ENCODE measurements at places on chromosomes 16 and 17.

DNA sequence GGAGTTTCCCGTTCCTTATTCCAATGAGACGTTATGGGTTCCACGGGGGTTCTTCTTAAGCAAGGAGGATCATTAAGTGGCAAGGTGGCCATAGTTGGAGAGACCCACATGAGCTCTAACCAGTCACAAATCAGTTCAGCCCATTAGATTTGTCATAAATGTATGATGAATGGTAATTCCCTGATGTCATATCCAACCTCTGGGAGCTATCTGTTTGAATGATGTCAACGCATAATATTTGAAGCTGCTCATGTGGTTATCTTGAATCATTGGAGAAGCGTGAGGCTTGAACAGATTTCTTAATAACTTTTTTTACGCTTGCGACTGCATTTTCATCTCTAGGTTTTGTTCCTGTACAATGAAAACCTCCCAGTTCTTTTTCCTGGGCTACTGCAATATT is 270.4 kb upstream of the EEF2KMT start:
- DNase-seq: no peak

- DNase-seq: peak; percentile 30
These were observed 175.8 kb downstream of the NPIPB11 start for GRCh38 chr16:29230671-29231096.

DNA sequence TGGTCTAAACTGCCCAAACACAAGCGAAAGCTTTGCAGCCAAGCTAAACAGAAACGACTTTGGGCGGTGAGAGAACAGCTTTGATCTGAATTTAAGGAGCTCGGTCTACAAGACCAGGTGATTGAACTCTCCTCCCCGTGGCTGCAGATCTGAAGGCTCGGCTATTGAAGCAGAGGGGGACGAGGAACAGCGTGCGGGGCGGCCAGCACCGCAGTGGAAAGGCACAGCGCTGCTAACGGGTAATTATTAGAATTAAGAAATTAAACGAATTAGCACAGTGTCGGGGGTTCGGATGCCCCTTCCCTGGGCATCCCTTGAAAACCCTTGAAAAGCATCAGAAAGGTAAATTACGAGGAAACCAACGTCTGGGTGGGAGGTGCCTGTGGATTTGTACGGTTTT is 431 bp downstream of the TEKT3 start:
- no peak for DNase-seq

GRCh38 chr17:33053676-33054075 is 62.0 kb downstream of the SPACA3 start:
- DNase-seq: no peak

DNA sequence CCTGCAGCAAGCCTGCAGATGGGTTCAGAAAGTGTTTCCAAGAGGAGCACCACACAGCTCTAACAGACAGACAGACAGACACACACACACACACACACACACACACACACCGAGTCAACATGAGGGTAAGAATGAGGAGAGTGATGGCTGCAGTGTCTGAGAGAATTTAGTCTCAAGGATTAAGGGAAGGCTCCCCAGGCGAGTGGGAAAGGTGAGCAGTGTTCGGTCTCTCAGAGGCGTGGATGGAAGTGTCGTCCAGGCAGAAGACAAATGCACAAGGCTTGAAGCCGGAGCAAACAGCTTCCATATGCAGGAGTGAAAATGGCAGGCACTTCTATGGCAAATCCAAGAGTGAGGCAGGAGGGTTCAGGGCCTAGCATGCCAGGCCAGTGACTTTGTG is 770.1 kb downstream of the KCNJ18 start:
- DNase-seq: no peak

- no peak for DNase-seq
These were observed 59.0 kb upstream of the MED9 start for GRCh38 chr17:17417718-17418181.

GRCh38 chr17:57861000-57861789 is 11.4 kb upstream of the MRPS23 start:
- DNase-seq: peak; percentile 36

DNA sequence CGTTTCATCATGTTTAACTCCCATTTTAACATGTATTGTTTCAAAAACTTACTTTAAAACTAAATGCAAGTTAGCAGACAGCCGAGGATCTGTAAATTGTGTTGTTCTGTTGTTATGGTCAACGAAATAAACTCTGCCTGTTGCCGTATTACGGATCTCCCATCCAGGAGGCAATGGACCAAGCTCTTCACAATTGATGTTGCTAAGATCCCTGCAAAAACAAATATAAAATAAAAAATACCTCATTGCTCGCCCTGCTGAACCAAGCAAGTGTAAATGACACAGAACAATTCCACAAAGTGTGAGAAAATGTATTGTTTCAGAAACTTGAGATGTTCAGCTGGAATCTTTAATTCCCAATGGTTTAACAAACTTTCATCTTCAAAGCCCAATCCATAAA is 65.0 kb downstream of the CEP95 start:
- DNase-seq: no peak

DNA sequence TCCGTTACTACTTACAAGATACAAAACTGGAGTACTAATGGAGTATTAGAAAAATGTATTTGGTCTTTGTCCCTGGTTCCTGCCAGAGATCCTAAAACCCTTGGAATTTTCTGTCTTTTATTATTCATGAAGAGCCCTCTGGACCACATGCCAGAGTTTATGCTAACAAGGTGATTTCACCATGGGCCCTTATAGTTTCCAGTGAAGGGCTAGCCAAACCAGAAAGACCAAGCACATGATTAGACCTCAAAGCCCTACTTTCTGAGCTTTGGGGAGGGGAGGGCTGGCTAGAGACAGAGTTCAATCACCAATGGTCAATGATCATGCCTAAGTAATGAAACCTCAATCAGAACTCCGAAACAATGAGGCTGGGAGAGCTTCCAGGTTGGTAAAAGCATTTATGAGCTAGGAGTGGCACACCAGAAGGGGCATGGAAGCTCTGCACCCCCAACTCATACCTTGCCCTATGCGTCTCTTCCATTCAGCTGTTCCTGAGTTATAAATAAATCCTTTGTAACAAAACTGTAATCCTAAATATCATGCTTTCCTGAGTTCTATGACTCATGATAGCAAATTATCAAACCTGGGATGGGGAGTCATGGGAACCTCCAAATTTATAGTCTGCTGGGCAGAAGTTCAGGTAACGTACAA is 10.4 kb downstream of the DCUN1D3 start:
- DNase-seq: no peak

GRCh38 chr16:89337965-89338364 is 120.5 kb downstream of the ZNF778 start:
- DNase-seq: no peak

DNA sequence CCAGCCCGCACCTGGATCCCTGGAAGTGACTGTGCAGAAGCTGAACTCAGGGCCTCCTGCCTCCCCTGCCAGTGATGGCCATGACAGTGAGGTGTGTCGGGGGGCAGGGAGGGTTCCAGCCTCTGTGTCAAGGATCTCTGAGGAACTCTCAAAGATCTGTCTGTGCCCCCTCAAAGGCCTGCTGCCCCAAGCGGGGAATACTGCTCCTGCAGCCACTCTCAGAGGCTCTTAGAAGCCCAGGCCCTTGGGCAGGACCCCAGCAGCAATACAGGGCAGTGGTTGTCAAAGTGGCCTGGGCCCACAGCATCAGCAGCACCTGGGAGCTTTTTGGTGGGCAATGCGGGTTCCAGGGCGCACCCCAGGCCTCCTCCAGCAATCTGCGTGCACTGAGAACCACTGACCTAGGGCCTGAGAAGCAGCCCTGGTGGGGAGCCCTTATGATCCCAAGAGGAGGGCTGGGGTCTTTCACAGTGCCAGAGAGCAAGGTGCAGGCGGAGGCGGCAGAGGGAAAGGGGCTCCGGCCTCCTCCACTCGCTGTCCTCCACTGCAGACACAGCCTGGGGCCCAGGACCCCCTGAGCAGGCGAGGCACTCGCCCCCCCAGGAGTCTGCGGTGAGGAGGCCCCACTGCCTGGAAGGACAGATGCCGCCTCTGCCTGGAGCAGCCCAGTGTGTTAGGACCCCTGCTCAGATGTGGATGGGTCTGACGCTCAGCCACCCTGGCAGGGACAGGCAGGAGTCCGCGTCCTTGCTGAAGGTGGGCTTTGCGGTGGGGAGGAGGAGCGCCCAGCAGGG is 42.1 kb downstream of the ENGASE start:
- DNase-seq: no peak

- DNase-seq: no peak
These were observed 28.6 kb upstream of the SPNS3 start for GRCh38 chr17:4405038-4405669.

GRCh38 chr16:21598701-21599121 is 666 bp upstream of the METTL9 start:
- peak; percentile 14 for DNase-seq

DNA sequence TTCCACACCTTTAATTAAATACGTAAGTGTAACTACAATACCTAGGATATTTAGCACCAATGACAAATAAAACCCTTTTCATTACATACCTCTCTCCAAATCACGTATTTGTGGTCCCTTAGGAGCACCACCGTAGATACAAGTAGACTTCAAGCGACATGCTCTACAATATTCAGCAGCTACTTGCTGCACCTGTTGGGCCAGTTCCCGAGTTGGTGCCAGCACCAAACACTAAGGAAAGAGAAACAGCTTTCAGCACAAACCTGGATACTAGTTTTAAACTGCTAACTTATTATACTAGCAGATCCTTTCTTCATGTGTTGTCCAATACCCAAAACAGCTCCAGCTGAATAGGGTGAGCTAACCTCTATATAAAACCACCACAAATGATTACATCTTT is 2.7 kb downstream of the DDX5 start:
- DNase-seq: no peak

DNA sequence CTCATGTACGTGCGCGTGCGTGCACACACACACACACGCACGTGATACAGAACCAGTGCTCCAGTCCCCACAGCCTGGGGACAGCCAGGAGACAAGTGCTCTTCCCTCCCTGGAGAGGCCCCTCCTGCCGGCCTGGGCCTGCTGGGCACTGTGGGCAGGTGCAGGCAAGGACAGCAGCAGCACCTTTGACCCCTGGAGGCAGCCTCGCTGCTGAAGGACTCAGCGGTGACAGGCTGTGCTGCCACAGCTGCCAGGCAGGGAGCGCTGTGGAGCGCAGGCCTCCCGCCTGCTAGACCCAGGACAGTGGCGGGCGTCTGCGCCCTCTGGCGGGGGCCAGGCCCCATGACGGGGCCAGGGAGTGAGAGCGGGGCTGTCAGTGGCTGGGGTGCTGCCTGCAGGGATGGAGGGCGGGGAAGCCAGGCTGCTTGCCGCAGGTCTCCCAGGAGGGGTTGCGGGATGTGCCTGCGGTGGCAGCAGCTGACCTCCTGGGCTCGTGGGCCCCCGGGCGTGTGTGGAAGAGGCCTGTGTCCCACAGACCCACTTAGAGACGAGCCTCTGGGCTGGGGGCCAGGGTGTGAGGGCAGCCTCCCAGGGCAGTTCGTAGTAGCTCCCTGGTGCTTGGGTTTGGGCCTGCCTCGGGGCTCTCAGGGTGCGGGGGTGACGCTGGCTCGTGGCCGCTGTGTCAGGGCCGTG is 63.5 kb upstream of the PVALEF start:
- peak; percentile 71 for DNase-seq

DNA sequence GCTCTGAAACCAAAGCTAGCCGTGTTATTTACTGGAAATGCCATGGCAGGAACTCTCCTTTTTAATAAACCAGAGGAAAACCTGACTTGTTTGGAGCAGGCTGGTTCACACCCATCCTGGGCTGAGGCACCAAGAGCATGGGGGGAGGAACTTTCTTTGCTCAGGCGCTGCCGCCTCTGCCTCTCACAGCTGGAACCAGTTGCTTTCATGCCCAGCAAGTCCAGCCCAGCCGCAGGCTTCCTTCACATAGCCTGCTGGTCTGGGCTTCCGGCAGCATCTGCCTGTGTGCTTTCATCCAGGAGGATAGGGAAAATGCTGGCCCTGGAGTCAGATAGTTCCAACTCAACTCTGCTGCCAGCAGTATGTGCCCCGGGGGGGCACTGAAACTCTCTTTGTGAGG is 88.1 kb upstream of the ASIC2 start:
- DNase-seq: no peak

- DNase-seq: no peak
These were observed 2.2 kb downstream of the ZNF688 start for GRCh38 chr16:30569281-30569680.

- DNase-seq: no peak
These were observed 397.4 kb downstream of the CA10 start for GRCh38 chr17:51761105-51761504.

GRCh38 chr17:28623696-28624095 is 9.7 kb upstream of the RSKR start:
- no peak for DNase-seq

DNA sequence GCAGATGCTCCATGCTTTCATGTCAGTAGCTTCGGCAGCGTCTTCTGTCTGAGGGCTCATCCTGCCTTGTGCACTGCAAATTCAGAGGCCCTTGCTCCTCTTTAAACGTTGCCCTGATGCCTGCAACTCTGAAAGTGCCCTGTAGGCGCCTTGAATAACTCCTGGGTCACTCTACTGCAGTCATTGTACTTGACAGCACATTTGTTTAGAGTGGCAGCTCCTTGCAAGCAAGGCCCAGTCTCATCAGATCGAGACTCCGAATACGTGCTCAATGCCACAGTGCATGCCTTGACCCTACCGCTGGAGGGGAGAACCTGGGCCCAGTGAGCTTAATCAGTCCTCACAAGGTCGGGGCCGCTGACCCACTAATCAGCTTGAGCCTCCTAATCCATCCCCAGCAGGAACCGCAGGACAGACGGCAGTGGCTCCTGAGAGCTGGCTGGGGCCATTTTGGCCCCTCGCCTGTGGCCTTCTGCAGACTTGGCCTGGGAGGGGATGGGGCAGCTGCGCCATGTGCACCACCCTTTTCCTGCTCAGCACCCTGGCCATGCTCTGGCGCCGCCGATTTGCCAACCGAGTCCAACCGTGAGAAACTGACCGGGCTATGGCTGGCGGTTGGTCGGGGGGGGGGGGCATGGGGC is at the start of gene PRCD:
Gene PRCD (plus strand): TSS at position 414 of the 641 bp plus-strand sequence. CDS start 98 bp downstream, at position 512.
- no peak for DNase-seq

GRCh38 chr16:11205754-11206581 is 50.0 kb downstream of the SOCS1 start:
- no peak for DNase-seq

- DNase-seq: peak; percentile 62
These were observed 366.9 kb downstream of the SLC39A11 start for GRCh38 chr17:72725433-72726068.

DNA sequence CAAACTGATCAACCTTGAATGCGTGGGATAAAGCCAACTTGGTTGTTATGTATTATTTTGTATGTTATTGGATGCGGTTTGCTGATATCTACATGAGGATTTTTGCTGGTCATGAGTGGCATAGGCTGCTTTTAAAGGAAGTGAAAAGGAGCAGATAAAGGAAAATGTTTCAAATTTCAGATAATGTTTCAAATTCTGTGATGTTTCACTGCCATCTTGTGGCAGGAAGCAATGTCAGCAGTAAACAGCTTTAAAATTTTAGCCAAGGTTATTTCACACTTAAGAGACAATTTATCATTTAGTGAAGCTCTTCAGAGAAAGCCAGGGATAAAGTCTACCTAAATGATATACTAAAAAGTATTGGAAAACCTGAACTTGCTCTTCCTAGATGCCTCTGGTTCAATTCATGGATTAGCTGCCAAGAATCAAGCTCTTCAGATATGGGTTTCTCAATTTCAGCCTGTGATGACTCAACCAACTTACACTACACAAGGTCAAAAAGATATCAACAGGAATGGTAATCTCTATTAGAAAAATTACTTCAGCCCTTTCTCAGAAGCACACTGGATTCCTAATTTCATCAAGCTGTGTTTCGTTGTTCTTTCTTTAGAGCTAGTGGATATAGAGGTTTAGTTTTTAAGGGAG is 136.0 kb upstream of the C17orf78 start:
- DNase-seq: peak; percentile 77

Measured in fibroblast of the aortic adventitia (primary cell).